ENCODE measurements at places on chromosomes 3 and 15. TPM values are rescaled to one million over a fixed set of nuclear protein-coding genes. Genes with fewer than 3 reads are reported as not detected.

The CCR8 gene
- 0.77 TPM for total RNA-seq

DNA sequence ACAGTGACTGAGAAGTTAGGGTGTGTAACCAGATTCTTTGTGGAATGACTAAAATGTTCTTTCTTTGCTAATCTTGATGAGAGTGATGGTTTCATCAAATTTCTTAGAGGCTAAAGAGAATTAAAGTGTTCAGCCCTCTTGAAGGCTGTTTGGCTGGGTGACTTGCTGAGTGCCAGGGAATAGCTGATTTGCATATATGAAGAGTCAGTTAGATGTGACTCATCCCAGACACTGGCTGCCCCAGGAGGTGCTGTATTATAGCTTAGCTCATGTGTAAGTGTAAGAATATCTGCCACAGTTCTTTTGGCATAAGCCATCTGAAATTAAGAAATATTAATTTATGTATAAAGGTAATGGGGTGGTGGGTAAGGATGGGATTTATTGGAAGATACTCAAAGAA, 535.1 kb downstream of the NLGN1 start:
- no peaks in the 10 kb centered on the region for H3K36me3 ChIP-seq
- no peaks in the 10 kb centered on the region for H3K27me3 ChIP-seq
- no peak overlapping the region for H3K27ac ChIP-seq
- no peaks in the 10 kb centered on the region for H3K4me1 ChIP-seq
- DNase-seq = no peak

The ANKUB1 gene
- not detected for total RNA-seq

The PRR20G gene
- total RNA-seq = not detected

GRCh38 chr3:18474202-18474601, 49.1 kb upstream of the SATB1 start:
- DNase-seq = no peak
- H3K27ac ChIP-seq = no peak overlapping the region
- H3K4me1 ChIP-seq = peaks cover 10% of the 10 kb centered on the region
- peaks cover 47% of the 10 kb centered on the region for H3K36me3 ChIP-seq
- H3K4me3 ChIP-seq = no peak overlapping the region

- H3K36me3 ChIP-seq = no peaks in the 10 kb centered on the region
- no peaks in the 10 kb centered on the region for H3K27me3 ChIP-seq
These were observed 533.3 kb downstream of the FGF12 start for GRCh38 chr3:192194085-192194484.

DNA sequence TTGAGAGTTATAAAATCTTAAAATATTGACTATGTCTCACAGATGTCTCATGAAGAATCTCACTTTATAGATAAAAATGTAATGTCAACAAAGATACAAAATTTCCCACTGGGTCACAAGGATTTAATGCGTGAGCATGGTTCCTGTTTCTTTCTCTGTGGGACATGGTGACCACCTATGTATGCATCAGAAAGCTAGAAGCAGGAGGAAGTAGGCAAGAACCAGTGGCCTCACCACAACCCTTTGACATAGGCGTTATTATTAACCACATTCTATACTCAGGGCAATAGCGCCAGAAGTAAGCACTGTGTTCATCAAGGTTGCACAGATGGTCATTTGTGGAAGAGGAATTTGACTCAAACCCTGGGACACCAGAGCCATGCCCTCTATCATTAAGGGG, 11.7 kb upstream of the ADAMTS17 start:
- H3K27ac ChIP-seq = no peak overlapping the region
- DNase-seq = no peak
- no peaks in the 10 kb centered on the region for H3K36me3 ChIP-seq
- peaks cover 24% of the 10 kb centered on the region for H3K27me3 ChIP-seq
- H3K4me3 ChIP-seq = no peak overlapping the region

The NT5DC2 gene
- 35.6 TPM for total RNA-seq

The SERPINI2 gene
- not detected for total RNA-seq

- no peaks in the 10 kb centered on the region for H3K4me1 ChIP-seq
- no peak overlapping the region for H3K27ac ChIP-seq
- no peaks in the 10 kb centered on the region for H3K36me3 ChIP-seq
- no peaks in the 10 kb centered on the region for H3K27me3 ChIP-seq
- no peak overlapping the region for H3K4me3 ChIP-seq
These were observed 476.1 kb downstream of the NAALADL2 start for GRCh38 chr3:175335229-175335628.

DNA sequence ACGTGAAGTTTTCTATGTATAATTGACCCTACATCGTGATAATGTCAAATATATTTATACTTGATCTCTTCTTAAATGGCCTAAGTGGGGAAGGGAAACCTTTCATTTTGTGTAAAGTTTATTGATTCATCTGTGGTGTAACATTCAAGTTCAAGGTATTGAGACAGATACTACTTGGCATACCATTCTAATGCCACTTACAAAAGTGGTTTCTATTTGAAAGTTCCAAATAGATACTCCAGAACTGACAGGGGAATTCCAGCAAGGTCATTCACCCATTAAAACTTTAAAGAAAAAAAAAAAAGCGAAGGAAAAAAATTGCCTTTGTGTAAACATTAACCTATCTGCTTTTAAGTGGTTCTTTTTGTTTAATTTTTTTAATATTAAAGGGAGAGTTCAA, 45.3 kb upstream of the MAP3K13 start:
- DNase-seq = no peak
- H3K27ac ChIP-seq = no peak overlapping the region
- no peak overlapping the region for H3K4me3 ChIP-seq
- no peaks in the 10 kb centered on the region for H3K27me3 ChIP-seq
- H3K36me3 ChIP-seq = no peaks in the 10 kb centered on the region
- H3K4me1 ChIP-seq = peaks cover 3% of the 10 kb centered on the region

The EEF1AKMT4 gene
- 5.8 TPM for total RNA-seq

GRCh38 chr15:67019884-67020520, 45.4 kb upstream of the SMAD3 start:
- H3K4me3 ChIP-seq = no peak overlapping the region
- no peak for DNase-seq
- no peak overlapping the region for H3K27ac ChIP-seq

- H3K4me1 ChIP-seq = peaks cover 28% of the 10 kb centered on the region
- H3K4me3 ChIP-seq = no peak overlapping the region
- no peak for DNase-seq
- peaks cover 8% of the 10 kb centered on the region for H3K36me3 ChIP-seq
These were observed 8.3 kb downstream of the STOML1 start for GRCh38 chr15:73983773-73984172.

DNA sequence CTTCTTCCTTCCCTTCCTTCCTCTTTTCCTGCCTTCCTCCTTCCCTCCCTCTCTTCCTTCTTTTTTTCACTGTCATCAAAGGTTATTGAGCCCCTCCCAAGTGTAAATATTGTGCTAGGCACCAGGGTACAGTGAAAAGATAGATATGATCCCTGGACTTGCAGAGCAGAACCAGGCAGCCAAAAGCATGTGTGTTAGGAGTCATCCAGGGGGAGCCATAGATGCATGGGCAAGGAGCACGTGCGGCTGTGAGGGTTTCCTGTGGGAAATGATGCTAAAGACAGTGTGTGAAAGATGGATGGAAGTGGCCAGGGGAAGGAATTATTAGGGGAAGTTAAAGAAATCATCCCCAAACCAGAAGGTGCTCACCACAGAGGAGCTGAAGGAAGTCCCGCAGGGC, 65.2 kb downstream of the NR2F2 start:
- no peak overlapping the region for H3K4me3 ChIP-seq
- no peaks in the 10 kb centered on the region for H3K4me1 ChIP-seq
- no peak for DNase-seq
- H3K36me3 ChIP-seq = no peaks in the 10 kb centered on the region
- peaks cover 10% of the 10 kb centered on the region for H3K27me3 ChIP-seq

The RBSN gene
- 13.5 TPM for total RNA-seq

The RCCD1 gene
- 37.4 TPM for total RNA-seq

DNA sequence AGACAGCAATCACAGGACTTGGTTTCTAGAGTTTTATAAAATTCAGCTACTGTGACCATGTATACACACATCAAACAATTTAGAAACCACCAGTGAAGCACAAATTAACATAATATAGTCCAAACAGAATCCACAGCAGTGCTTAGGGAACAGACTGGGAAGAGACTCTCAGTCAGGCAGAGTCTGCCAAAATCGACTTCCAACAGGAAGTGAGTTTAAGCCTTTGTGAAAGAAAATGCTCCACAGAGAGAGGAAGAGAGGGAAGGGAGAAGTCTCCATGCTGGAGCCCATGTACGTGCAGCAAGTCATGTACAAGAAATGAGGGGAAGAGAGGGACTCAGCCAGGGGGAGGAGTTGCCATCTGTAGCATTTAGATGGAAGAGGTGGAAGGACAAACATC, 172.6 kb downstream of the IL5RA start:
- H3K36me3 ChIP-seq = no peaks in the 10 kb centered on the region
- H3K27ac ChIP-seq = no peak overlapping the region
- H3K27me3 ChIP-seq = peaks cover 9% of the 10 kb centered on the region
- H3K4me1 ChIP-seq = peaks cover 3% of the 10 kb centered on the region
- DNase-seq = no peak

The FOXL2NB gene
- not detected for total RNA-seq

The IL12A gene
- total RNA-seq = not detected

The CMTM8 gene
- total RNA-seq = 8.1 TPM

GRCh38 chr3:158918008-158918407, 116.2 kb downstream of the MFSD1 start:
- no peaks in the 10 kb centered on the region for H3K4me1 ChIP-seq
- no peaks in the 10 kb centered on the region for H3K36me3 ChIP-seq
- no peak overlapping the region for H3K4me3 ChIP-seq
- H3K27ac ChIP-seq = no peak overlapping the region
- peak; percentile 39 for DNase-seq

DNA sequence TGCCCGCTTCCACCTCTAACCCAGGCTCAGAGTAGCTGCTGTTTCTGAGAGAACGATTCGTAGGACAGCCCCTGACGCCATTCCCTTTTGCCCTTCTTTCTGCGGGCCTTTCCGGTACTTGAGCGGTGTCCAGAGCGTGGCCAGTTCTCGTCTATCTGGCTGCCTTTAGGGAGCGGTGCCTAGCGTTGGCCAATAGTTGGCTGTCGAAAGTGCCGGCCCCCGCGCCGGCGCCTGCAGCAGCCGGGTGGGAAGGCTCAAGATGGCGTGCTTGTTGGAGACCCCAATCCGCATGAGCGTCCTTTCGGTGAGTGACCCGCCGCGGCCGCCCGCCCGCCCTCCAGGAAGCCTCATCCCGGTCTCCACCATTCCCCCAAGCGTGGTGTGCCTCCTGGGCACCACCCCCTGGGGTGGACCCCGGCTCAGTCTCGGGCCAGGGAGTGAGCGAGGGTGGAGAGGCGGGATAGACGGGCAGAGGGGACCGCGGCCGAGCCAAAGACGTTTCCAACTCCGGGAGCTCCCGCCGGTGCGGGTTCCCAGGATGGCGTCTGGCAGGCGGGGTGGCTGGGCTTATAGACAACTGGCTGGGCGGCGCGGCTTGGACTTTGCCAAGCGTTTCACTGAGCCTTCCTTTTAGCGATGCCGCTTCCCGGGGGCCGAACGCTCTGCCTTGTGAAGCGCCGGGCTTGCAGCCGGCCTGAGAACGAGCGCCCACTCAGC, at the start of gene ARMC8:
TSS of gene ARMC8 (plus strand) at position 6 of the 717 bp plus-strand sequence. CDS start at position 260, 254 bp downstream.
- H3K4me1 ChIP-seq = peaks cover 28% of the 10 kb centered on the region
- peak; percentile 56 for DNase-seq
- peaks cover 13% of the 10 kb centered on the region for H3K36me3 ChIP-seq
- H3K27ac ChIP-seq = peak within 1 kb of the TSS; percentile 93

DNA sequence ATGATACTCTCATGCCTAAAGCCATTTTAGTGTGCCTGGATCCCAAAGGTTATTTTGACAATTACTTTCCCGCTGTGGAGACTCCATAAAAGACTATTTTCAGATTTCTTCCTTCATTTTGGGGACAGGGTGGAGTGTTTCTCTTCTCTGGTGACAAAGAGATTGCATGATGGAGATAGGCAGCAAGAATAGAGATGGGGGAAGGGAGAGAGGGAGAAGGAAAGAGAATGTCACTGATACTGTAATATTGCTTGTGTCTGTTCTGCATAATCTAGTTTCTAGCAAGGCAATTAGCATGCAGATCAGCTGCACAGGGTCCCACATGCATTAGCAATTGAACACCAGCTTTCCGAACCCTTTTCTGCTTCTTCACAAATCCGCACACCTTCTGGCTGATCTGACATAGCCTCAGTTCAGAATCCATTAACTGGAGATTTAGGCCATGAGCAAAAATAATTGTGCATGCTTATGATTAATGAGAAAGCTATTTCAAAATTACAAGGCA, 222.4 kb downstream of the OXSM start:
- no peaks in the 10 kb centered on the region for H3K4me1 ChIP-seq
- no peak overlapping the region for H3K27ac ChIP-seq
- H3K27me3 ChIP-seq = peaks cover 1% of the 10 kb centered on the region
- H3K36me3 ChIP-seq = no peaks in the 10 kb centered on the region

- H3K4me1 ChIP-seq = no peaks in the 10 kb centered on the region
- no peak overlapping the region for H3K27ac ChIP-seq
- no peaks in the 10 kb centered on the region for H3K27me3 ChIP-seq
- no peak overlapping the region for H3K4me3 ChIP-seq
- H3K36me3 ChIP-seq = no peaks in the 10 kb centered on the region
These were observed 979.1 kb downstream of the MCTP2 start for GRCh38 chr15:95210436-95210981.

DNA sequence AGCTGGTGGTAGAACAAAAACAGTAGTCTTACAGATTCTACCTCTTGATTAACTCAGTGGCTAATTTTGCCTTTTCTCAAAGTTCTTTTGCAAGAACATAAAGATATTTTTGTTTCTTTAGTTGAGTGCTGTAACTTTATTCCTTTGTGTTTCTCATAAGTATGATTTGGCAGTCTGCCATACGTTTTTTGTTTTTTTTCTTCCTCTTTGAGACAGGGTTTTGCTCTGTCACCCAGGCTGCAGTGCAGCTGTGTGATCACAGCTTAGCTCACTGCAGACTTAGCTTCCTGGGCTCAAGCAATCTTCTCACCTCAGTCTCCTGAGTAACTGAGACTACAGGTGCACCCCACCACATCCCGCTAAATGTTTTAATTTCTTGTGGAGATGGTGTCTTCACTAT, 22.4 kb downstream of the B3GNT5 start:
- H3K36me3 ChIP-seq = peaks cover 17% of the 10 kb centered on the region
- H3K27ac ChIP-seq = no peak overlapping the region
- H3K4me1 ChIP-seq = peaks cover 30% of the 10 kb centered on the region
- no peaks in the 10 kb centered on the region for H3K27me3 ChIP-seq
- H3K4me3 ChIP-seq = no peak overlapping the region
- no peak for DNase-seq

GRCh38 chr3:56940976-56941375, 119.5 kb upstream of the SPATA12 start:
- no peak overlapping the region for H3K27ac ChIP-seq
- no peak overlapping the region for H3K4me3 ChIP-seq
- peaks cover 21% of the 10 kb centered on the region for H3K4me1 ChIP-seq
- H3K27me3 ChIP-seq = no peaks in the 10 kb centered on the region
- no peak for DNase-seq
- H3K36me3 ChIP-seq = peaks cover 4% of the 10 kb centered on the region

- no peak overlapping the region for H3K27ac ChIP-seq
- H3K27me3 ChIP-seq = no peaks in the 10 kb centered on the region
- no peaks in the 10 kb centered on the region for H3K4me1 ChIP-seq
These were observed 32.6 kb downstream of the ABCC5 start for GRCh38 chr3:183984749-183985729.

The MYZAP gene
- total RNA-seq = 0.11 TPM

- peak overlapping the region; percentile 6 for H3K4me3 ChIP-seq
- peaks cover 39% of the 10 kb centered on the region for H3K27me3 ChIP-seq
- peaks cover 8% of the 10 kb centered on the region for H3K4me1 ChIP-seq
- H3K36me3 ChIP-seq = no peaks in the 10 kb centered on the region
These were observed 213.1 kb downstream of the FGF12 start for GRCh38 chr3:192514081-192514753.

GRCh38 chr3:51992017-51992682, 3.5 kb downstream of the RPL29 start:
- peak overlapping the region; percentile 100 for H3K4me3 ChIP-seq
- H3K27me3 ChIP-seq = no peaks in the 10 kb centered on the region
- H3K27ac ChIP-seq = peak overlapping the region; percentile 100

The PDZRN3 gene
- not detected for total RNA-seq

The HACL1 gene
- total RNA-seq = 23.2 TPM

- no peak overlapping the region for H3K4me3 ChIP-seq
- no peaks in the 10 kb centered on the region for H3K36me3 ChIP-seq
- DNase-seq = no peak
These were observed 252.0 kb upstream of the PROK2 start for GRCh38 chr3:72036899-72037298.

The C2CD4A gene
- 0.73 TPM for total RNA-seq

Measured in activated CD4-positive, alpha-beta T cell treated with anti-CD3 and anti-CD28 coated beads for 36 hours (primary cell).